Kidney (tissue), 22 donors: ENCODE measurements at places on chromosomes 4 and X. TPM values are rescaled to one million over a fixed set of nuclear protein-coding genes. Genes with fewer than 3 reads are reported as not detected.
A peak's percentile ranks its signal among the peaks of the same experiment; 100 is the strongest.

DNA sequence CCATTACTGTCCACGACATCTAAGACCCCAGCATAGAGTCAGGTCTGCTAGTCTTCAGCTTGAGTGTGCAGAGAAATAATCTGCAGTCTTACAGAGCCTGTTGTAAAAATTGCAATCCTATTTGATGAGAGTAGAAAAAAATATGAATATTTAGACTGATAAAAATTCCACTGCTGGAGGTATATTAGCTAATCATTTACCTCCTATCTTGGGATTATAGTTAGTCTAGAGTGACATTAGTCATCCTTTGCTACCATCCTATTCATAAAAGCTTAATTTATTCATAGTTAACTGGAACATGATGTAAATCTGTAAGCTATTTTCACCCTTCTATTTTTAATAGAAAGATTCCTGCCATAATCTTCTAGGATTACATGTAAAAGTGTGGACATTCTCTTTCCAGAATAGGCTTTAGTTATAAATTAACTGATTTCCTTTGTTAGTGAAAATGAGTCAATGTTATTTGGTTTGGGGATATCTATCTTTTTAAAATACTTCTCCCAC is 26.7 kb downstream of the C4orf54 start:
- no peaks in the 10 kb centered on the region for H3K27me3 ChIP-seq
- no peak for DNase-seq
- H3K4me3 ChIP-seq: no peak overlapping the region
- H3K36me3 ChIP-seq: no peaks in the 10 kb centered on the region
- H3K27ac ChIP-seq: no peak overlapping the region

DNA sequence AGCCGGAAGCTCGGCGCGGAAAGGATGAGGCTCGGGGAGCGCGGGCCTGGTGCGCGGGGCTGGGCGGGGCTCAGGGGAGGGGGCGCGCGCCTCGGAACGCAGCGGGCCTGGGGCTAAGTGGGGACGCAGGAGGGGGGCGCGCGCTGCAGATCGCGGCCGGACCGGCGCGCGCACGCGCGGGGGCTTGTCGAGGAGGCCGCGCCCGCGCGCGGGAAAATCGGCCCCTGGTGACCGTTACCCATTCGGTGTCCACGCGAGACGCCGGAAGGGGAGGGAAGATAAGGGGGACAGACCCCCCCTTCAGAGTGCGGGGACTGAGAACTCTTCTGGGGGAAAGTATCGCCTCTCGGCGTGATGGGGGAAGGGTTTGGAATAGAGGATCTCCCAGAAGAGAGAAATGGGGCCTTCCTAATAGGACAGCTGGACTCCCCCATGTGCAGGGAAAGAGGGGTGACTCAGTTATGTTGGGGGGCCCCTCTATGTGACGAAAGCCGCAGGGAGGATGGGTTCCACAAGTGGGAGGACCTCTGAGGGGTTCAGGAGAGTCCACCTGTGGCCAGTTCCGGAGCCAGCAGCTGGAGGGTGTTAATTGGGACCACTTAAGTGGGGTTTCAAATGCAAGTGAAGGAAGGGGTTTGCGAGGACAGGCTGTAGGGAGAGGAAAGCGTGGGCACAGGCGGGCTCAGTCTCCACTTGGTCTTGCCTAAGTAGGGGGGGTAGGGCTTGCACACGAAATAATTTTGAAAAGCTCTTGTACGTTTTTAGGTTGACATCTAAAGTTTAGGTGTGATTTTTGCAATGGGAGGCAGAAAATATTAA is 584 bp downstream of the SUV39H1 start:
- H3K4me3 ChIP-seq: peak overlapping the region; percentile 48
- DNase-seq: peak; percentile 45
- H3K4me1 ChIP-seq: no peaks in the 10 kb centered on the region
- H3K27me3 ChIP-seq: no peaks in the 10 kb centered on the region
- H3K36me3 ChIP-seq: peaks cover 8% of the 10 kb centered on the region
- no peak overlapping the region for H3K27ac ChIP-seq

DNA sequence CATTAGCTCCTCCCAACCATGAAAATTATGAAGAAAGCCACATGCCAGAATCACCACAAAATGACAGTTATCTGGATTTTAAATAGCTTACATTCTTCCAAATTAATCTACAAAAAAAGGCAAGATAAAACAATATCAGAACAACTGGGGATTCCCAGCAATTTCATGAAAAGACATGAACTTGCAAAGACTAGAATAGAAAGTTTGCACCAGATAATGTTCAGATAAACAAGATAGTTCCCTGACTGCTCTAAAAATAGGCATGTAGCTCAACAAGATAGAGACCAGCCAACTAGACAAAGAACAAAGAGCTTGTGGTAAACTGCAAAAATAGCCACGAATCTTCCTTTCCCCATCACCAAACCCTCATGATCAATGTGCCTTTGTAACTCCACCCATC is 30.3 kb upstream of the DDX53 start:
- H3K4me1 ChIP-seq: no peaks in the 10 kb centered on the region
- H3K4me3 ChIP-seq: no peak overlapping the region
- no peaks in the 10 kb centered on the region for H3K36me3 ChIP-seq
- no peak for DNase-seq
- no peak overlapping the region for H3K27ac ChIP-seq
- H3K27me3 ChIP-seq: no peaks in the 10 kb centered on the region

DNA sequence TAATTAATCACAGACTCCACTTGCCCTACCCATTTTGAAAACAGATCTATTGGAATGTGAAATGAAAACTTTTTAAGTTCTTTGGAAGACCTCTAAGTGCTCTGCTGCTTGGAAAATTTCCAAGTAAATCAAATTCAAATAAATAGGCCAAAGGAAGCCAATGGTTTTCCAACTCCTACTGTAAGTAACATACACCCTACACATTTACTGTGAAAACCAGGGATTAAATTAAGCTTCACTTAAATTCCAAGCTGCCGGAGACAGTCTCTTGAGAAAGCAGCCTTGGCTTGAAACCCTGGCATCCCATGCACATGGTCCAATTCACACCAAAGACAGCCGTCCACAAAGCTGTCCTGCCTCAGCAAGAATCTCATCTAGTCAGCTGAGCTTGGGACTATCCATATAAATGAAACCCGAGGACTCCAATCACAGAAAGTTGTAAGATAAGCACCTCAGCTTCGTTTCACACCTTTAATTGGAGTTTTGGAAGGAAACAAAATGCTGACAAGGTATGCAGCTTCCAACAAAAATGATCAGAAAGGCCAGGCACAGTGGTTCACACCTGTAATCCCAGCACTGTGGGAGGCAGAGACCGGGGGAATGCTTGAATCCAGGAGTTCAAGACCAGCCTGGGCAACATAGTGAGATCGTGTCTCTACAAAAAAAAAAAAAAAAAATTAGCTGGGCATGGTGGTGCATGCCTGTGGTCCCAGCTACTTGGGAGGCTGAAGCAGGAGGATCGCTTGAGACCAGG is 88.6 kb downstream of the APBB2 start:
- H3K4me1 ChIP-seq: peaks cover 9% of the 10 kb centered on the region
- H3K27ac ChIP-seq: no peak overlapping the region
- H3K4me3 ChIP-seq: no peak overlapping the region
- DNase-seq: peak; percentile 48

- DNase-seq: no peak
- no peak overlapping the region for H3K4me3 ChIP-seq
- H3K27ac ChIP-seq: no peak overlapping the region
- no peaks in the 10 kb centered on the region for H3K36me3 ChIP-seq
- no peaks in the 10 kb centered on the region for H3K27me3 ChIP-seq
- no peaks in the 10 kb centered on the region for H3K4me1 ChIP-seq
These were observed 750.5 kb downstream of the ADGRL3 start for GRCh38 chr4:61950625-61951024.

- H3K27ac ChIP-seq: no peak within 1 kb of the TSS
- no peaks in the 10 kb centered on the region for H3K4me1 ChIP-seq
- no peak within 1 kb of the TSS for H3K4me3 ChIP-seq
- no peak for DNase-seq
- H3K27me3 ChIP-seq: no peaks in the 10 kb centered on the region
- no peaks in the 10 kb centered on the region for H3K36me3 ChIP-seq
These were observed at the start of gene PDCL2 for GRCh38 chr4:55592014-55592413. Gene PDCL2 (minus strand): TSS chr4:55592245. CDS start chr4:55592109, 136 bp downstream.

- no peaks in the 10 kb centered on the region for H3K27me3 ChIP-seq
- no peak for DNase-seq
- H3K27ac ChIP-seq: no peak overlapping the region
- H3K4me3 ChIP-seq: no peak overlapping the region
These were observed 837.4 kb downstream of the PCDH19 start for GRCh38 chrX:99572711-99573110.

DNA sequence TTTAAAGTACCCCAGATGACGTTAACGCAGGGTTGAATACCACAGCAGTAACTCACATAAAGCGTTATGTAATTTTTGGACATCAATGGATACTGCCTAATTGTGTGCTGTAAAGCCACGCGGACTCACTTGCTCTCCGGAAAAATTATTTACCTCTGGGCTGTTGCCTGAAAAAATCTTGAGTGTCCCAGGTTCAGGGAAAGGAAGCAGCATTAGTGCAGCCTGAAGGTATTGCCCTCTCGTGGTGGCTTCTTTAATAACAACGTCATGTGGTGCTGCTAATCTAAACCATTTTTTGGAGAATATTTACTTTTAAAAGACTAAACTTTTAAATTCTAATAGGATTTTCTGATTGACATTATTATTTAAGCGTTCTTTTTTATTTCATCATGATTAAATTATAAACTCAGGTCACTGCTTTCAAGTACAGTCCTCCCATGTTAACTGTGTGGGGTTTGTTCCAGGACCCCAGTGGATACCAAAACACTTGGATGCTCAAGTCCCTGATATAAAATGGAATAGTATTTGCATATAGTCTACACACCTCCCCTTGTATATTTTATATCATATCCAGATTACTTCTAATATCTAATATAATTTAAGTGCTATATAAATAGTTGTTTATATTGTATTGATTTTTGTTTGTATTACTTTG is 384.8 kb downstream of the FAM133A start:
- H3K4me3 ChIP-seq: no peak overlapping the region
- no peaks in the 10 kb centered on the region for H3K4me1 ChIP-seq
- no peaks in the 10 kb centered on the region for H3K27me3 ChIP-seq
- no peak for DNase-seq

GRCh38 chr4:111269439-111269838 is 646.6 kb upstream of the PITX2 start:
- H3K27ac ChIP-seq: no peak overlapping the region
- peak; percentile 15 for DNase-seq
- no peak overlapping the region for H3K4me3 ChIP-seq
- H3K4me1 ChIP-seq: no peaks in the 10 kb centered on the region
- no peaks in the 10 kb centered on the region for H3K36me3 ChIP-seq

GRCh38 chrX:2425286-2426071 is 75.3 kb downstream of the DHRSX start:
- no peaks in the 10 kb centered on the region for H3K27me3 ChIP-seq
- H3K4me1 ChIP-seq: no peaks in the 10 kb centered on the region
- H3K36me3 ChIP-seq: no peaks in the 10 kb centered on the region
- no peak overlapping the region for H3K27ac ChIP-seq
- DNase-seq: no peak

DNA sequence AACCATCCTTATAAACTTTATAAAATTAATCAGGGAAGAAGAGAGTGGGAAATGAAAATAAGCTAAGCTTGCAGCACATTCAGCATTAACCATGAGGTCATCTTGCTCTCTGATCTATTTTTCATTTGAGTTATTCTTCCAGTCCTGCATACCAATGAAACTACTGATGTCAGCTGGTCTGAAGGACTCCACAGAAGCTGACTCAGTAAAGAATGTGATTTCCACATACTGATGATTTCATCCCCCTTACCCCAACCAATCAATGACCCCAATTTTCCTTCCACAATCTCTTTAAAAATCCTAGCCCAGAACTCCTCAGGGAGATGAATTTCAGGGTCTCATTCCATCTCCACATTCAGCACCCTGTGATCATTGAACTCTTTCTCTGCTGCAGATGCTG is 18.8 kb upstream of the DSPP start:
- H3K4me1 ChIP-seq: no peaks in the 10 kb centered on the region
- H3K27ac ChIP-seq: no peak overlapping the region
- H3K27me3 ChIP-seq: no peaks in the 10 kb centered on the region
- DNase-seq: no peak
- H3K4me3 ChIP-seq: no peak overlapping the region

GRCh38 chr4:159103384-159103990 is 608 bp downstream of the RAPGEF2 start:
- H3K27ac ChIP-seq: peak overlapping the region; percentile 86
- H3K36me3 ChIP-seq: no peaks in the 10 kb centered on the region
- H3K27me3 ChIP-seq: no peaks in the 10 kb centered on the region
- peak; percentile 72 for DNase-seq
- peaks cover 5% of the 10 kb centered on the region for H3K4me1 ChIP-seq
- H3K4me3 ChIP-seq: peak overlapping the region; percentile 41

- DNase-seq: no peak
- H3K27ac ChIP-seq: no peak overlapping the region
- no peaks in the 10 kb centered on the region for H3K4me1 ChIP-seq
- no peaks in the 10 kb centered on the region for H3K27me3 ChIP-seq
- H3K36me3 ChIP-seq: no peaks in the 10 kb centered on the region
These were observed 4.8 kb downstream of the ADAMTS3 start for GRCh38 chr4:72564184-72564583.

GRCh38 chr4:176818531-176818930 is 25.8 kb upstream of the VEGFC start:
- no peak for DNase-seq
- no peak overlapping the region for H3K27ac ChIP-seq
- H3K4me3 ChIP-seq: no peak overlapping the region
- H3K4me1 ChIP-seq: no peaks in the 10 kb centered on the region
- no peaks in the 10 kb centered on the region for H3K27me3 ChIP-seq
- no peaks in the 10 kb centered on the region for H3K36me3 ChIP-seq

DNA sequence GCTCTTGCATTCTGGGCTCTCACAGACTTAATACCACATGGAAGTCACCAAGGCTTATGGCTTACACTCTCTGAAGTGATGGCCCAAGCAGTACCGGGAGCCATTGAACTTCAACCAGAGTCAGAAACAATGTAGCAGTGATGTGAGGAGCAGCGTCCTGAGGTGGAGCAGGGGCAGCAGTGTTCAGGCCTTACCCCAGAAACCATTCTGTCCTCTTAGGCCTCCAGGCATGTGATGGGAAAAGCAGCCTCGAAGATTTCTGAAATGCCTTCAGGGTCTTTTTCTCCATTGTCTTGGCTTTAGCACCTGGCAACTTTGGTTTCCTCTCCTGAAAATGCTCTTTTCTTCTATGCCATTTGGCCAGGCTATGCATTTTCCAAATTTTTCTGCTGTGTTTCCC is 22.8 kb upstream of the PIN4 start:
- H3K27ac ChIP-seq: no peak overlapping the region
- no peaks in the 10 kb centered on the region for H3K36me3 ChIP-seq

DNA sequence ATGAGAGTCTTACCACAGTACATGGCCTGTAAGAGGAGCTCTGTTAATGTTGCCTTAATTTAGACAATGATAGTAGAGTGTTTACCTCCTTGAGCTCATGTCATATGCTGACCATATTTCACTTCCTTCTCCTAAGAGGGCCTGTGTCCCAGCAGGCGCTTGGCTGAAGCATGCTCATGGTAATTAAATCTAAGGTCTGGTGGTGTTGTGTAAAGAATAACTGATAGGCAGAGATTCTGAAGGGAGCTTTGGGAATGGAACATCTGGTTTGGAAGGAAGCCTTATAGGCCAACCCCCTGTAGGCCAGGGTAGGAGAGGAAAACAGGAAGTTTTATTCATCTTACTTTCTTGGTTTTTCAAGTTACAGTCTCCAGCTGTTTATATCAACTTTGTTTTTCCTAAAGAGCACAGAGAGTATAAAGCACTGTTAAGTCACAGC is 300.2 kb downstream of the USP46 start:
- no peak overlapping the region for H3K4me3 ChIP-seq
- no peak for DNase-seq
- no peaks in the 10 kb centered on the region for H3K4me1 ChIP-seq
- no peaks in the 10 kb centered on the region for H3K27me3 ChIP-seq

The CXorf65 gene
- 3.0 TPM for total RNA-seq

The ENPEP gene
- total RNA-seq: 39.9 TPM

The HOPX gene
- total RNA-seq: 17.6 TPM

The FHDC1 gene
- 5.9 TPM for total RNA-seq

The CEP44 gene
- 14.7 TPM for total RNA-seq

The PDE5A gene
- total RNA-seq: 29.4 TPM

The GK gene
- total RNA-seq: 12.5 TPM

The CXCL13 gene
- 6.5 TPM for total RNA-seq

The DMRTC1 gene
- total RNA-seq: 0.41 TPM
